ENCODE measurements at places on chromosomes 6 and 20.
A peak's percentile ranks its signal among the peaks of the same experiment; 100 is the strongest.

GRCh38 chr6:43738267-43738676 lies 31.7 kb upstream of the VEGFA start:
- DNase-seq: no peak

DNA sequence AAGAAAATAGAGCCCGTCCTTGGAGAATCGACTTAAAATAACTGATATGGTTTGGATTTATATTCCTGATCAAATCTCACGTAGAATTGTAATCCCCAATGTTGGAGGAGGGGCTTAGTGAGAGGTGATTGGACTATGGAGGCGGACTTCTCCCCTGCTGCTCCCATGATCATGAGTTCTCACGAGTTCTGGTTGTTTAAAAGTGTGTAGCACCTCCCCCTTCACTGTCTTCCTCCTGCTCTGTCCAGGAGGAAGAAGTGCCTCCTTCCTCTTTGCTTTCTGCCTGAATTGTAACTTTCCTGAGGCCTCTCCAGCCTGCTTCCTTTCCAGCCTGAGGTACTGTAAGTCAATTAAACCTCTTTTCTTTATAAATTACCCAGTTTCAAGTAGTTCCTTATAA lies 529.2 kb downstream of the HAO1 start:
- no peak for DNase-seq

DNA sequence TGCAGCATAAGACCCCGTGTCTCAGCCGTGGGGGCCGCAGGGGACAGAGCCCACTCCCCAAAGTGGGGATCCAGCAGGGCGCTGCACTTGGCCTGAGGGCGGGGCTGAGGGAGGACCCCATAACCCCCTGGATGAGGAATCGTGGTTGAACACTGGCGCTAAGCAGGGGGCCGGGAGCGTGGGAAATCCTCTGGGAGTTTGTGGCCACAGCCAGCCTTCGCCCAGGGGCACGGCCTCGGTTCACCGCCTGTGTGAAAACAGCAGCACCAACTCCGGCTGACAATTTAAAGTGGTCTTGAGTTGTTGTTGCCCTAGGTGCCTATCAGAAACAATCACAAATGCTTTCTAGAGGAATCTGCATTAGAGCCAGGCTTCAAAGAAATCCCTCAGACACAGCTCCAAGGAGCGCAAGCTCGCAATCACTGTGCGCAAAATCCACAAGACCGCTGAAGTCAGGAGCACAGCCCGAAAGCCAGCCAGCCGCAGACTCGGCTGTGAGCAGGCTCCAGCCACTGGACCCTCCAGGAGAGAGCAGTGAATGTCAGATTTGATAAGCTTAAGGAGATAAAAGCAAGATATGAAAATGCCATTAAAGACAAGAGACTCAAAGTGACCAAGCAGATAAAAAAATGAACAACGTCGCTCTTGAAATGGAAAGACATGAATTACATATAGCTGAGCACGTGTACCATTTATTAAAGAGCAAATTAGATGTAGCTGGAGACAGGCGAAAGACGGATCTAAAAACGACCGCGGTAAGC lies 10.9 kb upstream of the RPS6KA2 start:
- no peak for DNase-seq

DNA sequence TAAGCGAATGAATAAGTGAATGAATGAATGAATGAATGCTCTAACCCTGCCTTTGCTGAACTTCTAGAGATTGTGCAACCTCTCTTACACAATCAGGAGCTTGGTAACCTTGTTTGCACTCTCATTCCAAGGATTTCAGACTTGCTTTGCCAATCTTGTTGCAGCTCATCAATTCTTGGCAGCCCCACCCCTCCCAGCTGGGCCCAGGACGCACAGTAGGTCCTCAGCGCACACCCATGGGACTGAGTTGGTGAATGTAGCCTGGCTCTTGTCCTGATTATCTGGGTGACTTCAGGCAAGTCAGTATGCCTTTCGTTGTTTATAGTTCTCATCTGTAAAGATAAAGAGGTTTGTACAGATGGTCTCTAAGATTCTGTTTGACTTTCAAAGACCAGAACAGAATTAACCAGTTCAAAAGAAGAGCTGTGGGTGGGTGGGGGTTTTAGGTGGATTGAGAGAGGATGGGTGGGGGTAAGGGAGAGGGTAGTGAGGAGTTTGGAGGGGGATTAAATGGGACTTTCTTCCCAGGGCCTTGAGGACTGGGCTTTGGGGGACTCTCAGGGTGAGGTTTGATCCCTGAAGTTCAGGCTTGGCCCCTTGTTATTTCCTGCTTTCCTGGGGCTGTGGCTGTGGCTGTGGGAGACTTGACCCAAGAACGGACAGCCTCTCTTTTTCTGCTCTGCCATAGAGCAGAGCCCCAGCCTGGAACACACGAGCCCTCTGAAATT lies 33.2 kb downstream of the VEGFA start:
- no peak for DNase-seq

DNA sequence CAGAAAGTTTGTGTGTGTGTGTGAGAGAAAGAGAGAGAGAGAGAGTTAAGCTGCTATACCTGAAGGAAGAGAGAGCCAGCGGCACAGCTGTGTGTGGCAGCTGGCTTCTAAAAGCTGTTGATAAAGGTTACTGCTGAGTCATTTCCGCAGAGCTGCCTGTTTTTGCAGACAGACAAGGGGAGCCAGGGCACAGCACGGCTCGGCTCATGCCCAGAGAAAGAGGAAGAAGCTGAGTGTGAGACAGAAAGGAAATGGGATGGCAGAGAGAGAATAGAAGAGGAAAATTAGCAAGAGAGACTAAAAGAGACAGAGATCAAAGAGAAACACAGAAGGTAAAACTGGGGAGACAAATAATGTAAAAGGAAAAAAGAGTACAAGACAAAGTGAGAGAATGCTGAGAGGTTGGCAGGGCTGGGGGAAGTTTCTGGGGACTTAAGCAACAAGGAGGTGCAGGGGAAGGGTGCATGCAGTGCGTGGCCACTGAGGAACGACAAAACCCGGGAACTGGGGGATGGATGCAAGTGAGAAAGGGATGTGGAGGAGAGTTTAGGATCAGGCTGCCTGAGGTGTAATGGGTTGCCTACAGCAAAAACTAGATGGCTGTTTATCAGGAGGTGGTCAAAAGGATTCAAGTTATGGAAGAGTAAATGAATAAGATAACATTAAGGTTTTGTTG lies 22.7 kb downstream of the HLA-A start:
- peak; percentile 60 for DNase-seq

- peak; percentile 20 for DNase-seq
Observed at GRCh38 chr20:58715801-58716475, 23.3 kb downstream of the NPEPL1 start.

DNA sequence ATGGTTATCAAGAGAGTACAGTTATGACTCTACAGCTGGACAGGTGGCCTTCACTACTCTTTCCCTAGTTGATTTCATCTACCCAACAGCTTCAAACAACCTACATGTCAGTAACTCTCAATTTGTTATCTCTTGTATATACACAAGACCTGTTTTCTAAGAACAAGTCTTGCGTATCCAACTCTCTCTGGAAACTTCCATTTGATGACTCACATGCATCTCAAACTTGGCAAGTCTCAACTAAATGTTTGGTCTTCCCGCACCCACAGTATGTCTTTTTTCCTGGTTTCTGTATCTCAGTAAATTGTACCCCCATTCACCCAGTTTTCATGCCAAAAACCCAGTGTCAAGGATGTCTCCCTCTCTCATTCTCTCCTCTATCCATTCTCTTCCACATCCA lies 97.7 kb downstream of the BTBD9 start:
- no peak for DNase-seq

- no peak for DNase-seq
Observed at GRCh38 chr20:1296922-1297321, 30.8 kb downstream of the SNPH start.

DNA sequence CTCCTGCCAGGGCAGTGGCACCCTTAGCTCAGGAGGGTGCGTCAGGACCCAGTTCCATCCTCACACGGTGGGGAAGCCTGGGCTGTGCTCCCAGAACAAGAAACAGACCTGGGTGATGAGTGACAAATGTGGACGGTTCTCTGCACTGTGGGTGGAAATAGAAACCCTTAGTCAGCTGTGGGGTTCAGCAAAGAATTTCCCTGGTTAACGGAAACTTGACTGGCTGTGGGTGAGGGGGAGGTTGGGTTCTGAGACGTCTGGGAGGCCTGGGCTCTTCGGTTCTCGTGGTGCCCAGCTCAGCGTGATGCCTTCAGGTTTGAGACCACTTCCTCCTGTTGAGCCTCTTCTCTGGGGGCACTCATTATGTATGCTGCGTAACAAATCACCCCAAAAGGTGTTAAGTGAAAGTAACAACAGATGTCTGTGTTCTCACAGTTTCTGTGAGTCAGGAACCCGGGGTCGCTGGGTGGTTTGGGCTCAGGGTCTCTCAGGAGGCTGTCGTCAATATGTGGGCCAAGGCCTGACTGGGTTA lies 53.1 kb upstream of the FAM83D start:
- no peak for DNase-seq

GRCh38 chr6:33976437-33977360 lies 169.2 kb downstream of the GRM4 start:
- no peak for DNase-seq

DNA sequence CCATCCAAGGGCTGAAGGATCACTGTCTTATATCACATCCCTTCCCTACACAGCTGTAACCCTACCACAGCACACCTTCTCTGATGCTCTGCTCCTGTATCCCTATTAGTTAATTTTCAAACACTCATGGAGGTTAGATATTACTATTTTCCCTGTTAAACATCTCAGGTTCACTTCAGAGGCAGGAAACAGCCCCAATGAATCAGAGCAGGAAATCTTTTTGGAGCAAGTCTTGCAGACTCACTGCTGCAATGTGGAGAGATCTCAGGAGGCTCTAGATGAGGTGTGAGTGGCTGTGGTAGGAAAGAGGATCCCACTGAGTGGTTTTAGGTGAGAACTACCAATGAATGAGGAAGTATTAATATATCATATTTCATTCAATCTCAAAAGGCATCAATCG lies 19.7 kb upstream of the HTR1B start:
- DNase-seq: no peak

GRCh38 chr20:61192337-61192950 lies 59.6 kb upstream of the CDH4 start:
- no peak for DNase-seq

GRCh38 chr20:43736588-43737158 lies 9.9 kb upstream of the GTSF1L start:
- DNase-seq: no peak

DNA sequence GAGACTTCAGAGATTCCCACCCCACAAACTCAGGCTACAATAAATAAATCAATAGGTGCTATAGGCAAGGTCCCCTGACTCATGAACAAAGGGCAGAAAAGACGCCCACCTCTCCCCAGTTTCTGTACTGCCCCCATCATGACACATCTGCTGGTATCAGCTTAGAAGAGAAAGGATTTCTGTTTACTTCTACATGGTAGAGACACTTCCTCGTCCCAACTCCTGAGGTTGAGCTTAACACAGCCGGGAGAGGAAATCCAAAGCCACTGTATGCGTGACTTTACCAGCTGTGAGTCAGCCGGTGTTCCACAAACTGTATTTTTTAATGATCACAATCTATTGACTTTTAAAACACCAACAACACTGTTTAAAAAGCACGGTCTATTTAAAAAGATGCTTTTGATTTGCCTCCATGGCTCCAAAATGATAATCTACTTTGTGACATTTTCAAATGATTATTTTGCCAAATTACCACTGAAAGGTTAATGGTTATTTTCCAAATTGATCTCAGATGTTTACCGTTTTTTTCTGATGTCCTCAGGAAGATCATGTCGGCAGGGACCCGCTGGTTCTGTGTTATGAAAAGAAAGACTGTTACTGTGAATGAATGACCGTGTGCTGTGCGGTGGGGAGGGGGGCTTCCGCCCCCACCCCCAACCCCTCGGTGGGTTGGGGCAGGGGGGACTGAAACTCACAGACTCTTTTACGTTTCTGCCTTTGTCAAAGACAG lies 72.5 kb downstream of the ATP9A start:
- peak; percentile 57 for DNase-seq

GRCh38 chr6:9504191-9504590 lies 910.7 kb downstream of the TFAP2A start:
- DNase-seq: no peak

- no peak for DNase-seq
Observed at GRCh38 chr6:150142097-150142669, 661 bp upstream of the PPP1R14C start.

GRCh38 chr20:2144850-2145249 lies 43.2 kb downstream of the STK35 start:
- no peak for DNase-seq

- DNase-seq: no peak
Observed at GRCh38 chr6:70735513-70735912, 67.8 kb downstream of the SMAP1 start.

GRCh38 chr6:11822346-11822745 lies 43.7 kb upstream of the ADTRP start:
- no peak for DNase-seq

- no peak for DNase-seq
Observed at GRCh38 chr6:130961148-130961547, 101.9 kb downstream of the EPB41L2 start.

GRCh38 chr20:17226410-17227218 lies at the start of gene PCSK2:
TSS of gene PCSK2 (plus strand) at chr20:17227040. CDS start at chr20:17227306, 266 bp downstream.
- peak; percentile 91 for DNase-seq

GRCh38 chr20:17969884-17970409 lies 1.1 kb downstream of the MGME1 start:
- no peak for DNase-seq

DNA sequence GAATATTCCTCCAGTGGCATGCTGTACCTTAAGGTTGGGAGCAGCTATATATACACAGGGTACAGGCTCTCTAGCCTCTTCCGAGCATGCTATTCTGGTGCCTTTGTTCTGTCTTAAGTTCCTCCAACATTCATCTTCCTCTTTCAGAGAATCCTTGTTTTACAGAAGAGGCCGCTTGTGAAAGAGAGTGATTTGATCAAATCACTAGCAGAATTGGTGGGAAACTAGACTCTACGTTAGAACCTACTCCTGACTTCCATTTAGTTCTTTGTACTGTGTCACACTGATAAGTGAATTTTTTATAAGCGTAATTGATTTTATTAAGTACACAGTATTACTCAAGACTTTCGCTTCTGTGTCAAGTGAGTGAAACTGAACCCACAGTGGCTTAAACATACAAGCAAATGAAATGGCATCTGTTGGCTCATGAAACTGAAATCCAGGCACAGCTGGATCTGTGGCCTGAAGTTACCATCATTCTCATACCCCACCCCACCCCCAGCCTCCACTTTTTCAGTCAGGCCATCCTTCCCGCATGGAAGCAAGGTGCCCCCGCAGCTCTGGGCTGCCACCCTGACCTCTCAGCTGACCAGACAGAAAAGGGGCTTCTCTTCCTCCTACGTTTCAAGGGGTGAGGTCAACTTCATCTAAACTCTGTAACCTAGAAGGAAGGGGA lies 102.3 kb downstream of the RPP40 start:
- no peak for DNase-seq

- DNase-seq: no peak
Observed at GRCh38 chr6:163759542-163759941, 345.0 kb downstream of the QKI start.

- DNase-seq: no peak
Observed at GRCh38 chr6:142823256-142823902, 121.6 kb downstream of the HIVEP2 start.

All from D341Med (cell line).